GM12878 (cell line): ENCODE measurements at places on chromosomes 4 and X. TPM values are rescaled to one million over a fixed set of nuclear protein-coding genes. Genes with fewer than 3 reads are reported as not detected.

- H3K36me3 ChIP-seq, result no peaks in the 10 kb centered on the region
- H3K27me3 ChIP-seq, result no peaks in the 10 kb centered on the region
- no peak overlapping the region for H3K4me3 ChIP-seq
Measured at GRCh38 chr4:96593422-96593821, 753.5 kb downstream of the PDHA2 start.

- DNase-seq, result no peak
- H3K4me1 ChIP-seq, result no peaks in the 10 kb centered on the region
- no peaks in the 10 kb centered on the region for H3K27me3 ChIP-seq
- no peak overlapping the region for H3K27ac ChIP-seq
Measured at GRCh38 chr4:85302756-85303155, 172.2 kb upstream of the ARHGAP24 start.

DNA sequence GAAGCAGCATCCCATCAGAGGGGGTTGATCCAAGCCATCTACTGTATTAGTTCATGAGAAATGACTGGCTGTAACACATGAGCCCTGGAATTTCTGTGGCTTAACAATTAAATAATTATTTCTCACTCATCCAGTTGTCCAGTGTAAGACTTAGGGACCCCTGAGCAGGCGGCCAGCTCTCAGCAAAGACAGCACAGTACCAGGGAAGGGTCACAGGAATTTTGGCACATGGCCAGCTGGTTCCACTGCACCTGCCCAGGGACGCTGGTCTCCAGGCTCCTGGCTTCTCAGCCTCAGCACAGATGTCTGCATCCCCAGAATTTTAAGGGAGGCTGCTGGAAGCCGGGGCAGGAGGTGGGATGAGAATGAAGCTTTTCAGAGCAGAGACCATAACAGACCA is 93.7 kb upstream of the DHRSX start:
- no peak for DNase-seq
- H3K27me3 ChIP-seq, result no peaks in the 10 kb centered on the region
- H3K27ac ChIP-seq, result no peak overlapping the region

DNA sequence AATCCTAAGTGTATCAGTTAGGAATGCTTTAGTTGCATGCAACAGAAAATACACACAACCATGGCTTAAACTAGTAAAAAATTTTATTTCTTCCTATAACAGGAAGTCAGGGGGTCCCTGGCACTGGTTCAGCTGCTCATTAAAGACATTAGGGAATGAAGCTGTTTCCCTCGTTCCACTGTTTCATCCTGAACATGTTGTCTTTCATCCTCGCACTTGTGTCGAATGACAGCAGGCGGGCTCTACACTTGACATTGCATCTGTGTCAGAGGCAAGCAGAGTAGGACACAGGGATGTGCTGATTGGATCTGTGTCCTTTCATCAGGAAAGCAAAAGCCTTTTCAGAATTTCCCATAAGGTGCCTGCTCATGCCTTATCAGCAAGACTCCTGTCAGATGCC is 22.8 kb upstream of the C1QTNF7 start:
- no peak overlapping the region for H3K4me3 ChIP-seq
- H3K27ac ChIP-seq, result no peak overlapping the region
- no peak for DNase-seq
- H3K4me1 ChIP-seq, result peaks cover 8% of the 10 kb centered on the region
- peaks cover 2% of the 10 kb centered on the region; the same call in 1 of the 2 replicates for H3K27me3 ChIP-seq

- H3K27me3 ChIP-seq, result no peaks in the 10 kb centered on the region; the same call in 1 of the 2 replicates
- H3K4me1 ChIP-seq, result no peaks in the 10 kb centered on the region
- H3K27ac ChIP-seq, result no peak overlapping the region
- DNase-seq, result no peak
- H3K4me3 ChIP-seq, result no peak overlapping the region
- no peaks in the 10 kb centered on the region for H3K36me3 ChIP-seq
Measured at GRCh38 chr4:24265989-24266388, 318.4 kb downstream of the DHX15 start.

GRCh38 chr4:109576462-109576861 is 16.4 kb downstream of the MCUB start:
- no peaks in the 10 kb centered on the region for H3K36me3 ChIP-seq
- no peak overlapping the region for H3K27ac ChIP-seq
- H3K27me3 ChIP-seq, result no peaks in the 10 kb centered on the region
- no peak overlapping the region for H3K4me3 ChIP-seq

The NOX1 gene
- 0.16 TPM in 1 of 2 replicates, not detected in the other for total RNA-seq

The JADE3 gene
- total RNA-seq, result 0.80 and 0.88 TPM in 2 replicates

The IQCM gene
- total RNA-seq, result not detected in 2 replicates

DNA sequence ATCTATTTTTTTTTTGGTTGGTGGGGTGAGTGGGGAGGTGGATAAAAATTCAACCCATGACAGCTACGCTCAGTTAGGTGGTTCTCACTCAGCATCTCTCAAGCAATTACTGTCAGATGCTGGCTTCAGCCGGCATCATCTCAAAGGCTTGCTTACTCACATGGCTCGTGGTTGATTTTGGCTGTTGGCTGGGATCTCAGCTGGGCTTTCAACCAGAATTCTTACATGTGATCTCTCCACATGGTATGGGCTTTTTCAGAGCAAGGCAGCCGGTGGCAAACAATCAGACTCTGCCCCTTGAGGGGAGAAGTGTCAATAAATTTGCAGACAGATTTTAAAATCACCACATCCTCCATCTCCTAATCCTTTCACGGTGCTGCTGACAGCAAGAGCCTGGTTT is 47.2 kb downstream of the SLC34A2 start:
- no peak for DNase-seq
- no peaks in the 10 kb centered on the region for H3K4me1 ChIP-seq
- H3K36me3 ChIP-seq, result no peaks in the 10 kb centered on the region
- H3K4me3 ChIP-seq, result no peak overlapping the region
- no peaks in the 10 kb centered on the region for H3K27me3 ChIP-seq
- H3K27ac ChIP-seq, result no peak overlapping the region

DNA sequence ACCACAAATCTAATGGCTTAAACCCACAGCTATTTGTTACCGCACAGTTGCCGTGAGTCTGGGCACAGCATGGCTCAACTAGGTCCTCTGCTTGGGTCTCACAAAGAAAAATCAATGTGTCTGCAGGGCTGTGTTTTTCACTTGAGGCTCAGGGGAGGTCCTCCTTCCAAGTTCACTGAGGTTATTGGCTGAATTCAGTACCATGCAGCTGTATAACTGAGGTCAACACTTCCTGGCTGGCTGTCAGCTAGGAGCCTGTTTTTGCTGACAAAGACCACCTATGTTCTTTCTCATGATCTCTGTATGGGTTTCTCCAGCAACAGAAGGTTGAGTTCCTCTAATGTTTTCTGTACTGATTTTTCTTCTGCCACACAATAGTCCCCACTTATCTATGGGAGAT is 736.7 kb upstream of the PRKX start:
- DNase-seq, result no peak
- H3K4me3 ChIP-seq, result no peak overlapping the region

The ARHGEF6 gene
- 18.8 and 18.9 TPM in 2 replicates for total RNA-seq

GRCh38 chr4:2811830-2812611 is 19.1 kb downstream of the SH3BP2 start:
- H3K27me3 ChIP-seq, result no peaks in the 10 kb centered on the region
- peak overlapping the region; percentile 97 for H3K4me3 ChIP-seq
- no peaks in the 10 kb centered on the region for H3K36me3 ChIP-seq
- DNase-seq, result peak; percentile 40
- H3K27ac ChIP-seq, result peak overlapping the region; percentile 90
- H3K4me1 ChIP-seq, result peaks cover 41% of the 10 kb centered on the region

- no peak for DNase-seq
- no peak within 1 kb of the TSS for H3K4me3 ChIP-seq
- H3K36me3 ChIP-seq, result no peaks in the 10 kb centered on the region
- H3K4me1 ChIP-seq, result no peaks in the 10 kb centered on the region
- no peaks in the 10 kb centered on the region; the same call in 1 of the 2 replicates for H3K27me3 ChIP-seq
Measured at GRCh38 chrX:111270339-111270738, at the start of gene CAPN6. Gene CAPN6 (minus strand): TSS chrX:111270483. CDS start chrX:111263936, 6,547 bp downstream.

DNA sequence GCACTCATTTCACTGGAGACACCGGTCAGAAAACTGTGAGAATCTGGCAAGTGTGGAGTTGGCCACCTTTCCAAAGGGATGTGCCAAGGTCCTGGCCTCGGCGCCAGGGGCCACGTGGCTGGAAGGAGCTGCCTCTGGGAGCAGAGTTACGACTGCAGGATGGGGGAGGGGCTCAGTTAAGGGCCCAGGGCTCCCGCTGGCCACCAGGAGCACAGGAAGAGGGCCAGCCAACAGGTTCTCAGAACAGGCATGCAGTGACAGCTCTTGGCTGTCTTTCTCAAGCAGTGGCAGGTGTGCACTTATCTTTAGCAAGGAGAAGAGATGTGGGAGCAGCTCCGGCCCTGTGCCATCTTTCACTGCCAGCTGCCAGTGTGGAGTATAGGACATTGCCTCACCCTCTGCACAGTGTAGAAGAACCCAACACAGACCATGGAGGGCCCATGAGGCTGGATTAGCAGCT is 115.9 kb upstream of the RBPJ start:
- H3K27me3 ChIP-seq, result peaks cover 3% of the 10 kb centered on the region; the same call in 1 of the 2 replicates
- H3K27ac ChIP-seq, result no peak overlapping the region
- H3K4me3 ChIP-seq, result no peak overlapping the region
- H3K36me3 ChIP-seq, result no peaks in the 10 kb centered on the region
- DNase-seq, result no peak

GRCh38 chrX:129694805-129695204 is 40.0 kb upstream of the APLN start:
- H3K36me3 ChIP-seq, result no peaks in the 10 kb centered on the region
- H3K27ac ChIP-seq, result no peak overlapping the region
- no peak for DNase-seq
- 0 out of 2 replicates have a peak, but pooled peaks cover 3% of the 10 kb centered on the region for H3K27me3 ChIP-seq
- no peaks in the 10 kb centered on the region for H3K4me1 ChIP-seq
- no peak overlapping the region for H3K4me3 ChIP-seq

The MTTP gene
- 0.21 and 0.43 TPM in 2 replicates for total RNA-seq

- H3K27ac ChIP-seq, result no peak overlapping the region
- no peaks in the 10 kb centered on the region for H3K4me1 ChIP-seq
- no peaks in the 10 kb centered on the region for H3K27me3 ChIP-seq
- DNase-seq, result no peak
- no peaks in the 10 kb centered on the region for H3K36me3 ChIP-seq
Measured at GRCh38 chr4:174422893-174423256, 99.4 kb downstream of the HPGD start.
